ENCODE measurements at places on chromosomes 3 and 15.

- DNase-seq = peak; percentile 76
These were observed 138.8 kb upstream of the HACD2 start for GRCh38 chr3:123723522-123724168.

DNA sequence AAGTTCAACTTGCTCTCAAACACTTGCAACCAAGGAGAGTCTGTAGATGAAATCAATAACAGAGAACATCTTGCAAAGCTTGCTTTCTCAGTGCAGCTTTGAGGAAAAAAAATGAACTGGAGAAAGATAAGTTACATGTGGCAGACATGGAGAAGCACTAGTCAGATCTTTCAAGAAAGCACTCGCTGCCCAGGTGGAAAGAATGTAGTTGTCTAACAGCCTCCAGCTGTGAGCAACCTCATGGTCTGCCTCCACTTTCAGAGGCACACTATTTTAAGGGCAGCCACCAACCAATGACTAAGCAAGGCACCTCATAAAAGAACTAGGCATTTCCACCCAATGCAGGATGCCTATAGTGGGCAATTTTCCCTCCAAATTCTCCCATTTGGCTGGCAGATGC is 125.4 kb upstream of the CPNE4 start:
- DNase-seq = no peak

DNA sequence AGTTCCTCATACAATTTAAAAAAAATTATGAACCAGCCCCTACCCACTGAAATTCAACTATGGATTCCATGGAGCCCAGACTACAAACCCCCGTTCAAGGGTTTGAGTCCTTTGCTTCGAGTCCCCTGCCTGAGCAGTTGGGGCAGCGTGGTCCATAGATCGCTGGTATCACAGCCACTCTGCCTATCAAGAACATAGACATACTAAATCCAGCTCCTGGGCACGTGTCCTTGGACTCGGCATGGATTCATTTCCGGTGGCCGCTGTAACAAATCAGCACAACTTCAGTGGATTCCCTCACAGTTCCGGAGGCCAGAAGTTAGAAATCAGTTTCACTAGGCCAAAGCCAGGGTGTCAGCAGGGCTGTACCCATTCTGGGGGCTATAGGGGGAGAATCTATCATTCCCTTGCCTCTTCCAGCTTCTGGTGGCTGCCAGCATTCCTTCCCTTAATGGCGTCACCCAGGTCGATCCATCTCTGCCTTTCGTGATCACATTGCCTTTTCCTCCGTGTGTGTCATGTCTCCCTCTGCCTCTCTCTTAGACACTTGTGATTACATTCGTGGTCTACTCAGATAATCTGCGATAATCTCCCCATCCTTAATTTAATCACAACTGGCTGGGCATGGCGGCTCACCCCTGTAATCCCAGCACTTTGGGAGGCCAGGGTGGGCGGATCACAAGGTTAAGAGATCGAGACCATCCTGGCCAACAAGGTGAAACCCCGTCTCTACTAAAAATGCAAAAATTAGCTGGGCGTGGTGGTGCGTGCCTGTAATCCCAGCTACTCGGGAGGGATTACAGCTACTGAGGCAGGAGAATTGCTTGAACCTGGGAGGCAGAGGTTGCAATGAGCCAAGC is 4.6 kb upstream of the TMEM44 start:
- no peak for DNase-seq

- DNase-seq = no peak
These were observed 85.6 kb downstream of the BCHE start for GRCh38 chr3:165751637-165752036.

DNA sequence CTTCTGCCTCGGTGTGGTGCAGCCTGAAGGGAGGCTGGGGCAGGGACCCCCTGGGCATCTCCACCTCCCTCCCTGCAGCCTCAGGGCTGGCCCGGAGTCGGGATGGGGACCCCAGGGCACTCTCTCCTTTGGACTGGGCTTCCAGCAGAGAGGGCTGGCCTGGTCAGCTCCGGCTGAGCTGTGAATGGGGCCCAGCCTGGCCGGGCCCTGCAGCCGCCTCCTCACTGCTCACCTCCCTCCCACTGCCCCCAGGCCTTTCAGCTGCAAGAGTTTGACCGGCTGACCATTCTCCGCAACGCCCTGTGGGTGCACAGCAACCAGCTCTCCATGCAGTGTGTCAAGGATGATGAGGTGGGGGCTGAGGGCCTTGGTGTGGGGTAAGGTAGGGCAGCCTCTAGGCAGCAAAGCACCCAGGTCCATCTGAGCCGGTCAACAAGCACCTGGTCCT is 36.0 kb downstream of the PSTPIP1 start:
- no peak for DNase-seq

GRCh38 chr3:68802111-68802870 is 130.1 kb downstream of the TAFA4 start:
- DNase-seq = no peak

DNA sequence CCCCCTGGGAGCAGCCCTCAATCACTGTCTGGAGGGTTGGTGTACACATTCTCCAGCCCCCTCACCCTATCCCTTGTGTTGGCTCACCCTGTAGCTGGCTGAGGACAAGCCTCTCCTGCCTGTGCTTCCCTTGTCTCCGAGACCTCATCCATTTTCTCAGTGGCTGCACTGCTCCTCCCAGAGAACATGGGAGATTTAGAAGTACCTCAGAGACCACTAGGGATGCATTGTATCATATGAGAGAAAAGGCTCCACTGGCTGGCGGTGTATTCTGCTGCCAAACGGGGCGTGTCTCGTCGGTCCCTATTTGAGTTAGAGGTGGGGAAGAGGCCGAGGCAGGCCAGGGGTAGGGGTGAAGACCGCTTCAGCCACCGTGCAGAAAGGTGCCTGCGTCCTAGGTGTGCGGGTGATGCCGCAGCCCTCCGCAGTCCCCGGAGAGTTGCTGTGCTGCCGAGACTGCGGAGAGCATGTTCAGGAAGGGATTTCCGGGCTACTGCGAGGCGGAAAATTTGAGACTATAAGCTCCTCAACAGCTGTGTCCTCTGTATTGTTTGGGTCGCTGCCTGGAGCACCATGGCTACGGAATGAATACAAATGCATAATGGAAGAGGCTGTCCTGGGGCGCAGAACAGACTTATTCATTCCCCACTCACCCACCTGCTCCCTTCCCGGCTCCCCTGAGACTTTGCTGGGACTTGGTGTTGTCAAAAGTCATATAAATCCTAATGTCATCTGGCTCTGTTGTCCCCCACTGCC is 43.8 kb downstream of the SPSB4 start:
- DNase-seq = no peak

DNA sequence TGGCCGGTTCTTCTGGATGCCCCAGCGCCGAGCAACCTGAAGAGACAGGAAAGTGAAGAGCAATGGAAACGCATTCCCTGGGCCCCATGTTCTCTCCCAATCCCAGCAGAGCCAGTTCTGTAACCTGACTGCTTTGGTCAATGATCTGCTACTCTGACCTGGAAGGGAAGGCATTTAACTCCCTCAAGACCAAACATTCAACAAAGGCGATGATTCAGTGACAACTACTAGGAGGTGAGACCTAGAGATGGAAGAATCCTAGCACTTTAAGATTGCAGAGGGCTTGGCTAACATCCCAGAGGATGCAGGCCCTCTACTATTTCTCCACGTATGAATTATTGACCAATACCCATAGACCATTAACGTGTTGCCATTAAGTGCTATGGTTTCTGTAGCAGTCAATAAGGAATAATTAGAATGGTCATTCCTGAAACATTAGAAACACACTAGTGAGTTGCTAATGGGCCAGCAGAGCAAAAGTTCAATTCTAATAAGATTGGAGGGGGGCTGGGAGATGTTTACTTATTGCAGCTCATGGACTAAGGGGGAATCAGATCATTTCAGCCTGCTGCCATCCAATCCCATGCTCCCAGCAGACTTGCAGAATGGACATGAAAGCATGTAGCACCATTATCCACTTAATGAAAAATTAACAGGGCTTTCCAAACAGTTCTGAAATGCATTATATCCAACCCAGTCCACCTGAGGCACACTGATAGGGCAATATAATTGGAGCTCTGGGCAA is 56.6 kb downstream of the ETV5 start:
- DNase-seq = no peak

DNA sequence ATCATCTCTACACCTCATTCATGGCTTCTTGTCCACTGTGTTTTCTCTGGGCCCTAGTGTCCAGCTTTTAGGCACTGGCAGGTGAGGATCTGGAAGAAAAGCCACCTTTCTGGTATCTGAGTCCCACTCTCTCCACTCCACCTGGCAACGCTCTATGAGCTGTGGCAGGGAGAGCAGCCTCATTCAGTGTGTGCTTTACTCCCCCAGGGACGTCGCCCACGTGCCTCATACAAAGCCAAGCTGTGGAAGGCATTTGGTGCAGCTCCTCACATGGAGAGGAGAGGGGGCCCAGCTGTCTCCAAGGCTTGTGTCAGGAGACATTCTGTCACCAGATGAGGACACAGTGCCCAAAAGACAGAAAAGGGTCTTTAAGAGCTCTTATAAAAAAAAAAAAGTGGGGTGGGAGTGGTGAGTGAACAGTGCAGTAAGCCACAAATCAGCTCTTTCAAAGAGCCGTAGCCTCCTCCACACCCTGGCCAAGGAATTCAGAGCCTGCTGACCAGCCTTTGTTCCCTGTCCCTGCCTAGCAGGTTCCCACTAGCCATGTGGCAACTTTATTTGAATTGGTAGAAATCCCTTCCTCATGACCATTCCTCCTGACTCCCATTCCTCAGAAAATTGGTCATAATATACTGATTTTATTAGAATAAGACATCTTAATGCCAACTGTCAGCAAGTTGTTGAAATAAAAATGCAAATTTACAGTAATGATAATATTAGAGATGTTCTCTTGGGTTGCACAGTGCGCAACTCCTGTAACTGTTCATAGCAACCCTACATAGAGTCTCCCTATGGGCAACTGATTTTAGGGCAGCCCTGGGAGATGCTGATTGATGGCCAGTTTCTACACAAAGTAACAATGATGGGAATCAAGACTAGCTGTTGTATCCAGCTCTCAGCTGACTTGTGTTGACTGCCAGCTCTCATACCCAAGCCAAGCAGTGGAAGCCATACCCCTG is 29.5 kb downstream of the GALNT15 start:
- DNase-seq = no peak

- no peak for DNase-seq
These were observed 80.8 kb downstream of the CLSTN2 start for GRCh38 chr3:140015741-140016140.

GRCh38 chr15:74725225-74725774 is at the start of gene CYP1A1:
Gene CYP1A1, minus strand, starts transcription at chr15:74725528. Its CDS starts 2,431 bp downstream, at chr15:74723097.
- DNase-seq = no peak

GRCh38 chr15:75215107-75216004 is 13.7 kb downstream of the C15orf39 start:
- no peak for DNase-seq

DNA sequence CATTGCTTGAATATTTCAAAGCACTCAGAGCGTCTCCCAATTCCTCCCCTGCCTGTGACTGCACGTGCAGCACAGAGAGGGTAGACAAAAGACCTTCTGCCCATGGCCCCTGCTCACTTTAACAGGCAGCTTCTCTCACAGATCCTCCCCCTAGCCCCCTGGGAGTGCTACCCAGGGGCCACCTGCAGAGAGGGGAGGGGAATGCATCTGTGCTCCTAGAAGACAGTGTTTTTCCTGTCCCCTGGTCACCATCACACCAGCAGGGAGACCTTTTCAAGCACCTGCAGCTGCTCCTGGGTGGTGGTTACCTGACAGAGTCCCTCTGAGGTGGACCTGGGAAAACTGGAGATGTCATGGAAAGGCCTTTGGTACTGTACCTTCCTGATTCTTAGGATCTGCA is 56.7 kb upstream of the PRR23C start:
- no peak for DNase-seq

- DNase-seq = no peak
These were observed 8.1 kb upstream of the CSPG5 start for GRCh38 chr3:47586746-47587145.

GRCh38 chr3:66499881-66500575 is 794 bp downstream of the LRIG1 start:
- DNase-seq = no peak

DNA sequence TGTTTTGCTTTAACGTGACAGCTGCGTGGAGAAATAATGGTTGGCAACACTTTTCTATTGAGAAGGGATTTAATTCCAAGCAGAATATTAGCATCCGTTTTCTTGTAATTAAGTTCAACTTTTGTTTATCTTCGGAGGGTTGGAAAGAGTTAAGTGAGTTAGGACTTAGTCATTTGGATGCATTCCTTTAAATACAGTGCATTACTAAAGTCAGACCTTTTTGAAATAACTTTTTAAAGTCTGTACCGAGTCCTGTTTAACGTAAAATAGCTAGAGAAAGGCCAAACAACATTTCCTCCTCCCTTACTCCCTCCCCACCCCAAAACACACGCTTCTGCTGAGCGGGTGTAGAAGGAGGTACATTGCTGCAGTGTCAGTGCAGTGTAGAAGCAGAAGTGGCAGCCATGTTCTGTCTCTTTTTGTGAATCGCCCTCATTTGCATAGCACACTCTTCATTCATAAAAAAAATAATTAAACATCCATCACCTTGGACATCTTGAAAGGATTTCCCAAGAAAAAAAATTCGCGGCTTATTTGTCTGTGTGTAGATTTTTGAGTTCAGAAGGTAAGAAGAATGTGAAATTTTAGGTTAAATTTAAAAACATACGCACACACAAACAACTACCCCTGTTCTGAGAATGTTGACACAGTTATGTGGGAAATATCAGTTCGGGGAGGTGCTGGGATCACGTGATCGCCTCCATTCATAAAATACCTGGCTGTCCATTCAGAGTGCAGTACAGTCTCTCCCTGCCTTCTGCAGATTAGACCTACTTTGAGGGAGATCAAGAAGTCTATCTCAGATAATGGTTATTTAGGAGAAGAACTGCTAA is 1.6 kb downstream of the SPRED1 start:
- peak; percentile 35 for DNase-seq

DNA sequence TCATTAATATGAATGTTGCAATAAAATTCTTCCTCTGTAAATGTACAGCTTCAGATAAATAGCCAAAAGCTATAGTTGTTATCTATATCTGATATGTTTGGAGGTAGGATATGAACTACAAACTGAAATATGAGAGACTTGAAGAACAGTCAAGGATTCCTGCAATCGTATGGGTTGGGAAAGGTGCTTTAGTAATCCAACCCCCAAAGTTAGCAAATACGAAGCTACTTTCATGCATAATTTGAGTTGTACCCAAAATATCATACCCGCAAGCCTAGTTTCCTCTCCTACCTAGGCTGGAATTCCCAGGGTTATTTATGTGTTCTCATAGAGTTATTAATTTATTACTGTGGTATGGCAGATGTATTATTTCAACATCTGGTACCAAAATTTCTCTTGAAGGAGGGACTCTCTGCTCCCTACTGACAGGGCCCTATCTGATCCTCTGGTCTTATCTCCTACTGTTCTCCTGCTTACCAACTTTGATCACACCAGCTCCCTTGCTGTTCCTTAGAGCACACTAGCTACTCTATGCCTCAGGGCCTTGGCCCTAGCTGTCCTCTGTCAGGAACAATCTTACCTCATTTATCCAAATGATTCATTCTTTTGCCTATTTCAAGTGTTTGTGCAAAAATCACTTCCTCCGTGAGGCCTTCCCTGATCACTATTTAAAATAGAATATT is 140.4 kb upstream of the CCDC54 start:
- no peak for DNase-seq

GRCh38 chr15:34688699-34689098 is 66.1 kb downstream of the GJD2 start:
- DNase-seq = no peak

GRCh38 chr3:133256787-133257483 is 142.9 kb upstream of the BFSP2 start:
- DNase-seq = no peak
